ENCODE measurements at places on chromosomes 11 and 22. TPM values are rescaled to one million over a fixed set of nuclear protein-coding genes. Genes with fewer than 3 reads are reported as not detected.

The SLC7A4 gene
- total RNA-seq: 0.93 TPM

The HPS4 gene
- total RNA-seq: 25.2 TPM

The TSSC4 gene
- total RNA-seq: 70.0 TPM

The PARVA gene
- total RNA-seq: 106 TPM

DNA sequence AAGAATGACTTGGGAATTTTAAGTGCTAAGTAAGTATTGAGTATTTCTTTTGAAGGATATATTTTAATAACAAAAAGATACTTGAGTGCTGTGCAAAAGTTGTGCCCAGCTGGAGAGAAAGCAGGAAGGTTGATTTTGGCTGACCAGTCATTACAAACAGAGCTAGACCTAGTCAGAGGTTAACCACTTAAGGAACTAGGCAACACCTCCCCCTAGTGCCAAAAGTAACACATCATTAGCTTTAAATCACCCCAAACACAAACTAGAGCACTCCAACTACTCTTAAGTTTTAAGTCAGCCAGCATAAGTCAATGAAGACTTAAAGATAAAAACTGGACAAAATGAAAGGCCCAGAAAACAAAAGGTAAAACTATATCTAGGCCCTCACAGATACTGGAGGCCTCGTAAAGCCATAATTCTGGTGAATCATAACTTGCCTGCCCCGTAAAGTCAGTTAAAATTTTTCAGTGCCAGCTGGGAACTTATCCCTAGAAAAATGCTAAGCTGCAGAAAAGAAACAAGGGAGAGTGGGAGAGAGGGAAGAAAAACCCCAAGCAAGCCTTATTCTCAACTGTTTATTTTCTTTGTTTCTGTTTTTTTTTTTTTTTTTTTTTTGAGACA lies 4.6 kb downstream of the TMEM9B start:
- H3K27me3 ChIP-seq: no peaks in the 10 kb centered on the region
- peaks cover 10% of the 10 kb centered on the region for H3K4me1 ChIP-seq
- DNase-seq: peak; percentile 71
- peaks cover 6% of the 10 kb centered on the region for H3K36me3 ChIP-seq

DNA sequence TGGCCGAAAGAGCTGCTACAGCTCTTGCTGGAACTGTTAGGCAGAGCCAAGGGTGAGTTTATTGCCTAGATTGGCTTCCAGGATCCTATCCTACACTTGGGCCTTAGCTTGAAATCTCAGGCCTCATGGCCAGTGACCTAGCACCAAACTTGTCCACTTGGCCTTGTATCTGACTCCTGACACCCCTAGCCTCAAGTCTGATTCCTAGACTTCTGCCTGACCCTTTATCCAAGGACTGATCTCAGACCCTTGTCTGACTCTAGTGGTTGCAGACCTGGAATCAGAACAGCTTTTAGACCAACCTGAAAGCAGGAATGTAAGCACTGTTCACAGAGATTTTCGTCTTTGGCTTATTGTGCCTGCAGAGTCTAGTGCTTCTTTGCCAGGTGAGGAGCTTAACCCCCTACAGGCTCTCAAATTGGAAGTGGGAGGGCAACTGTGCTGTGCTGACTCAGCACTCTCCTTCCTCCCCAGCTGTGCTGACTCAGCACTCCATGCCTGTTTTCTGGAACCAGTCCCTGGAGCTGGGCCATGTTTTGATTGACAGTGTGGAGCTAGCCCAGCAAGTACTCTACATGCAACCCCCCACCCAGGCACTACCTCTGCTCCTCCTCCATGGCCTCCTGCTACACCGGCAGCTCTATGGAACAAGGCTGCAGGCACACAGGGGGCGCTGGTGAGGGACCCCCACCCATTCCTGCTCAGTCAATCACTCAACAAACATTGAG lies 35.1 kb downstream of the RRP8 start:
- no peaks in the 10 kb centered on the region for H3K27me3 ChIP-seq
- H3K36me3 ChIP-seq: peaks cover 2% of the 10 kb centered on the region
- H3K27ac ChIP-seq: no peak overlapping the region
- H3K4me3 ChIP-seq: no peak overlapping the region
- H3K4me1 ChIP-seq: peaks cover 14% of the 10 kb centered on the region

- H3K36me3 ChIP-seq: no peaks in the 10 kb centered on the region
- H3K4me3 ChIP-seq: no peak overlapping the region
- DNase-seq: no peak
- peaks cover 22% of the 10 kb centered on the region for H3K4me1 ChIP-seq
- no peak overlapping the region for H3K27ac ChIP-seq
- H3K27me3 ChIP-seq: no peaks in the 10 kb centered on the region
Measured at GRCh38 chr11:64180891-64181290, 5.1 kb upstream of the STIP1 start.

- H3K27me3 ChIP-seq: peaks cover 13% of the 10 kb centered on the region
- no peak for DNase-seq
- no peaks in the 10 kb centered on the region for H3K4me1 ChIP-seq
- H3K27ac ChIP-seq: no peak overlapping the region
- H3K36me3 ChIP-seq: no peaks in the 10 kb centered on the region
- no peak overlapping the region for H3K4me3 ChIP-seq
Measured at GRCh38 chr11:2210366-2211112, 38.9 kb upstream of the TH start.

- H3K27me3 ChIP-seq: no peaks in the 10 kb centered on the region
- DNase-seq: no peak
- no peak overlapping the region for H3K27ac ChIP-seq
- no peak overlapping the region for H3K4me3 ChIP-seq
Measured at GRCh38 chr22:37920126-37920525, 14.0 kb downstream of the MICALL1 start.

- H3K36me3 ChIP-seq: no peaks in the 10 kb centered on the region
- H3K4me3 ChIP-seq: no peak overlapping the region
- no peaks in the 10 kb centered on the region for H3K27me3 ChIP-seq
- H3K27ac ChIP-seq: no peak overlapping the region
- peaks cover 8% of the 10 kb centered on the region for H3K4me1 ChIP-seq
- DNase-seq: no peak
Measured at GRCh38 chr11:64341429-64341828, 1.4 kb downstream of the CCDC88B start.

GRCh38 chr22:32900886-32901635 lies 99.6 kb downstream of the TIMP3 start:
- DNase-seq: no peak
- H3K4me3 ChIP-seq: no peak overlapping the region
- no peaks in the 10 kb centered on the region for H3K4me1 ChIP-seq
- peaks cover 3% of the 10 kb centered on the region for H3K27me3 ChIP-seq
- H3K27ac ChIP-seq: no peak overlapping the region
- H3K36me3 ChIP-seq: no peaks in the 10 kb centered on the region

DNA sequence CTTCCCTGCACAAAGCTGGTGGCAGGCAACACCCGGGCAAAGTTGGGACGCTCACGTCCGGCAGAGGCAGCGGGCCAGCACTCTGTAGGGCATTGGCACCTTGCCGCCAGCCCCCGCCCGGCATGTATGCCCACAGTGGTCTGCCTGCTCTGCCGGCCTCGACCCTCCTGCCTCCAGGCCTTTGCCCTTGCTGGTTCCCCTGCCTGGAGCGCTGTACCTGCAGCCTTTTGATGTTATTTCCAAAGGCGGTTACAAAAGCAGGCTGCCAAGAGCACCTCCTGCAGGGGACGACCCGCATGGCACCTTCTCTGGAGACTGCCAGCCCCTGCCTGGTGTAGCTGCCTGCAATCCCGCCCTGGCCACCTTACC lies 56.5 kb upstream of the SHISAL1 start:
- peaks cover 11% of the 10 kb centered on the region for H3K27me3 ChIP-seq
- no peak overlapping the region for H3K4me3 ChIP-seq
- peaks cover 3% of the 10 kb centered on the region for H3K4me1 ChIP-seq
- DNase-seq: no peak
- no peaks in the 10 kb centered on the region for H3K36me3 ChIP-seq

DNA sequence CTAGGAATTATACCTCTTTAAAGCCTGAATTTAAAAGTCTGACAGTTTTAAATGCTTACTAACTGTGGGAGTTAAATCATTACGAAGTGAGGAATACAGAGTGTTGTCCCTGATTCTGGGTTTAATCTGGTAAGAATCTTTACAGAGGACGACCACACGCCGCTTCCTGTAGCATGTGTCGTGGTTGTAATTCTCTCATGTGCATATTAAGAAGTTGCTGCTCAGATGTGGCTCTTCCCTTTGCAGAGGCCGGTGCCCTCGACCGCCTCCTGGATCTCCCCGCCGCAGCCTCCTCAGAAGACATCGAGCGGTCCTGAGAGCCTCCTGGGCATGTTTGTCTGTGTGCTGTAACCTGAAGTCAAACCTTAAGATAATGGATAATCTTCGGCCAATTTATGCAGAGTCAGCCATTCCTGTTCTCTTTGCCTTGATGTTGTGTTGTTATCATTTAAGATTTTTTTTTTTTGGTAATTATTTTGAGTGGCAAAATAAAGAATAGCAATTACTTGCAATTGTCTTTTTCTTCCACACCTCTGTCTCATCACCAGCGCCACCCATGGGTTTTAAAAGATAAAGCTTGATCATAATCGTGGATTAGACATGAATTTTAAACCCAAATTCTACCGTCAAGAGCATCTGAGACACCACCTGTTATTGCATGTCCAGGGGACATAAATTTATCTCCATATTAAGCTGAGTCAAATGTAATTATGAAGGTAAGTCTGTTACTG lies 6.5 kb downstream of the GAL start:
- H3K27ac ChIP-seq: no peak overlapping the region
- H3K4me3 ChIP-seq: no peak overlapping the region
- no peaks in the 10 kb centered on the region for H3K4me1 ChIP-seq
- no peak for DNase-seq
- H3K27me3 ChIP-seq: peaks cover 56% of the 10 kb centered on the region

DNA sequence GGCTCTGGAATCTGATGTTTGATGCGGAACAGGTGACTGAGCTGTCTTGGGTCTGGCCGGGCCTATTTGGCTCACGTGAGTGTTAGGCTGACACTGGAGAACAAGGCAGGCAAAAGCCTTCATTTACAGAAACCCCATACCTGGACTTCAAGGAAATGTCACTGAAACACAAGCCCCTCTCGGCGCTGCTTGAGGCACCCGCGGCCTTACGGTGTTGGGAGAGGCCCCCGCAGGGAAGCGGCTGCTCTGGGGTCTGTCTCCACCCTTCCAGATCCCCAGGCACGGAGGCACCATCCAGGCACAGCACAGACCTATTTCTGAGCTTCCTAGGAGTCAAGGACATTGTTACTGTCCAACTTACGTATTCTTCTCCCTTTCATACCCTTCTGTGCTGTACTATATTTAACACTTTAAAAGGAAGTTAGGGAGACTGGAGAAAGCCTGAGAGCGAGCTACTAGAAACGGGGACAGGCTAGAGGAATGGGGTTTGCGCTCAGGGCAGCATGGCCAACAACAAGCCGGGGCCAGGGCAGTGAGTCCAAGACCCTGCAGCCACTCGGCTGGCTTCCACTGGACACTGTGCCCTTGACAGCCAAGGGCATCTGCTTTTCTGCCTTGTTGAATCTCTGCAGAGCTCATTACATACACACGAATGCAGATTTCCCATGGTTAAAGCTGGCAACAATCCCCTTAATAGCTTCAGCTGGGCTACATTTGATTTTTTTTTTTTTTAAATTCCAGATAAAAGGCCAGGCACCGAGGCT lies 23.8 kb downstream of the DRD4 start:
- H3K27me3 ChIP-seq: no peaks in the 10 kb centered on the region
- no peak overlapping the region for H3K4me3 ChIP-seq
- no peaks in the 10 kb centered on the region for H3K36me3 ChIP-seq
- no peak overlapping the region for H3K27ac ChIP-seq
- DNase-seq: no peak
- H3K4me1 ChIP-seq: no peaks in the 10 kb centered on the region

GRCh38 chr11:73566977-73567755 lies 30.7 kb downstream of the FAM168A start:
- no peaks in the 10 kb centered on the region for H3K36me3 ChIP-seq
- H3K4me1 ChIP-seq: peaks cover 21% of the 10 kb centered on the region
- H3K27me3 ChIP-seq: no peaks in the 10 kb centered on the region
- DNase-seq: peak; percentile 27
- H3K27ac ChIP-seq: peak overlapping the region; percentile 39

DNA sequence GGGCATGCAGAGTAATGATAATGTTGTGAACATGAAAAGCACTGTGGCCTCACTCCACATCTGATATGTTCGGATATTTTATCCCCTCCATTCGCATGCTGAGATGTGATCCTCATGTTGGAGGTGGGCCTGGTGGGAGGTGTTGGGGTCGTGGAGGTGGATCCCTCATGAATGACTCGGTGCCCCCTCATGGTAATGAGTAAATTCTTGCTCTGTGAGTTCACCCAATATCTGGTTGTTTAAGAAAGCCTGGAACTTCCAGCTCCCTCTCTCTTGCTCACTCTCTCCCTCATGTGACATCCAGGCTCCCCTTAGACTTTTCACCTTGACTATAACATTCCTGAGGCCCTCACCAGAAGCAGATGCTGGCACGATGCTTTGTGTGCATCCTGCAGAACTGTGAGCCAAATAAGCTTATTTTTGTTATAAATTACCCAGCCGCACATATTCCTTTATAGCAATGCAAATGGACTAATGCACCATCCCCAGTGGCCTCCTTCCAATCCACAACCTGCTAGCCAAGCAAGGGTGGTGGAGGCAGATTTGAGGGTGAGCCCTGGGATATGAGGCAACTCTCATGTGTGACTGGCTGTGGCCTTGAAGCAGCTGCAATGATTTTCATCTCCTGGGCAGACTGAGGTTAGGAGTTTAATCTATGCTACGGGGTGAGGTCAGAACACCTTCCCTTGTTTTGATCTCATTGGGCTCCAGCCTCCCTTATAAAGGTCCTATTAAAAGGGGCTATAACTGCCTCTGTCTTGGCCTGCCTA lies 276.5 kb downstream of the ETS1 start:
- H3K27me3 ChIP-seq: no peaks in the 10 kb centered on the region
- no peak overlapping the region for H3K27ac ChIP-seq
- H3K36me3 ChIP-seq: no peaks in the 10 kb centered on the region
- DNase-seq: no peak

DNA sequence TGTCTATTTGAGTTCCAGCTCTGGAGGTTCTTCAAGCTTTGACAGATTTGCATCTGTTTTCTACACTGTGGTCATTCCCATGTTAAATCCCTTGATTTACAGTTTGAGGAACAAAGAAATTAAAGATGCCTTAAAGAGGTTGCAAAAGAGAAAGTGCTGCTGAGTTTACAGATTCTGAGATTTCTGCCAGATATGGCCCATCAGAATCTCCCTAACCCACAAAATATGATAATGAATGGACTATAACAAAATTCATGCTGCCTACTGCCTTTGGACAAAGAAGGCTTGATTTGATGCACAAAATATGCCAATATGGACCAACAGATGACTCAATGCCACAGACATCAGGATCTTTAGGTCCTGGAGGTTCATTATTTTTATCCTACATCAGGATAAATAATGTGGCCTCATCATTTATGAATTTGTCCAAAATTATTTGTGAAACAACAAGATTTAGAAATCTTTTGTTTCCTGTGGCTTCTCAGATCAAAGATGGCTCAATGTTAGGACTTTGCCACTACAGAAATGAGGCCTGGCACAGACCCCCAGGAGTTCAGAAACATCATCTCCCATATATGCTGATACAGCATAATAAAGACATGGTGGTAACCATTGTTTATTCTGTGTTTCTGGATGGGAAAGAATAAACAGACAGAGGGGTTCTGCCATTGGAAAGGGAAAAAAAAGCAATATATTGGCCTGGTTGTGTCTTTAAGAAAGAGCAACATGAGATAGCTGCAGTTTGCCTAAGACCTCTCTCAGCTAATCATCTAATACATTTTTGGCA lies 6.7 kb downstream of the OR5AN1 start:
- no peaks in the 10 kb centered on the region for H3K36me3 ChIP-seq
- H3K4me3 ChIP-seq: no peak overlapping the region
- no peak overlapping the region for H3K27ac ChIP-seq
- DNase-seq: no peak
- no peaks in the 10 kb centered on the region for H3K4me1 ChIP-seq
- H3K27me3 ChIP-seq: no peaks in the 10 kb centered on the region
